ENCODE measurements at places on chromosomes 2 and 18. TPM values are rescaled to one million over a fixed set of nuclear protein-coding genes. Genes with fewer than 3 reads are reported as not detected.

Gene B4GALT6
- total RNA-seq = 2.5 TPM

Gene SERPINB11
- total RNA-seq = 8.6 TPM

Gene LYPD6
- total RNA-seq = 0.25 TPM

Gene CCDC74A
- total RNA-seq = 10.8 TPM

Gene HAUS1
- total RNA-seq = 20.9 TPM

All from vagina (tissue), 2 donors.